ENCODE measurements at places on chromosomes 4 and X. TPM values are rescaled to one million over a fixed set of nuclear protein-coding genes. Genes with fewer than 3 reads are reported as not detected.

DNA sequence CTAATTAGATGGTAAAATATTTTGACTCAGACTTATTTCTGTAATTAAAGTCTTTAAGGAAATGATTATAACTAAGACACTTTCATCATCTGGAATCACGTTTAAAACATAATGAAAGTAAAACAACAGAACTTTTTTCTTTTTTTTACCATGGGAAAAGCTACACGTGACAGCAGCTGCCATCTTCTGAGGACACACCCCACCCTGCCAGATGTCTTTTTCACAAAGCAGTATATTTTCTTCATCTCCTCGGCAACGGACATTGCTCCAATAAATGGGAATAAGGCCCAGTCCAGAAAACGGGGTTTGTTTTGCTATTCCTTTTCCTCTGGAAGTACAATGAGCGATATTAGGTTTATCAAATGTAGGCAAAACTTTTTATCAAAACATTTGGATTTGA lies 17.5 kb downstream of the PRSS12 start:
- no peak for DNase-seq

GRCh38 chr4:118281611-118282442 lies 71.0 kb downstream of the PRSS12 start:
- DNase-seq: no peak

Gene ADGRG4
- total RNA-seq: not detected

Gene SPACA5
- not detected for total RNA-seq

Gene EVC2
- 1.4 TPM for total RNA-seq

DNA sequence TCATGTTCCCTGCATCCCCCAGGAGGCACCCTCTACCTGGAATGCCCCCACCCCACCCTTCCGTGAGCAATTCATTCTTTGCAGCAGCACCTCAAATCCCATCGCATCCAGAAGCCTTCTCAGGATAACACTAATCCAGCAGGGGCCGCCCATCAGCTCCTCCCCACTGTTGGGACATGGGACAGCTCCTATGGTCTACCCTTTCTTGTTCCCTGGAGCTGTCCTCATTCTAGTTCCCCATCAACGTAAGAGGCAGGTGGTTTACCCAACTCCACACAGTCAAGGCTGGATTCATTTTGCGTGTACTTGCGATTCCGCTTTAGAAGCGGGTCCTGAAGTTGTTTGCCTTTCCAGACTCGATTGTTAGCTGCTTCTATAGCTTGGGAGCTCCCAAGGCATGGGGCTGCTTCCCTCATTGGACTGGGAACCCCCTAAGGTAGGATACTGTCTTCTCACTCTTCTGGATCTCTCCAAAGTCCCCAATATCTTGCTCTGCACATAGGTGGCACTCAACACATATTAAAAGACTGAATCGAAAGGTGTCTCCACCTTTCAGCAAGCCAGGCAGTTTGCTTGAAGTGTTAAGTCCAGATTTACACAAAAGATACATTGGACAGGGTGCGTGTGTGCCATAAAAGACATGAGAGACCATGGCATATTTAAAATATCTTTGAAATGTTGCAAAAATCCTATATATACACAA lies 942 bp upstream of the APLN start:
- DNase-seq: no peak

Gene HSPA4L
- total RNA-seq: 16.1 TPM

Gene SAGE1
- not detected for total RNA-seq

DNA sequence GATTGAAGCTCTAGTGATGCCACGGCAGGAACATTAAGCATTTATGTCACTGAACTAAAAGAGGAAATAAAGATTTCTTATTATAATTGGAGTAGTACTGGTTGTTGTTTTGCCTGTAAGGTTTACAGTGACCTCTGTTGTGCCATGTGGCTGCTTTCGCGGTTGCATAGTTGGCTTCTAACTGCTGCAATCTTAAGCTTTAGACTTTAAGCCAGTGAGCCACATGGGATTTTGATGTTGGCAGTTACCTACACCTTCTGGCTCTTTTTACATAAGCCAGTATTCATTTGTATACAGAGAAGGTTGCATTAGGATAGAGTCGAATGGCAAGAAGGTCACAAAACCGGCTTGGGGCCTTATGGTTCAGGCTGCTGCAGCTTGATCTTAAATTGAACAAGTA lies 1311.6 kb downstream of the RAPGEF2 start:
- DNase-seq: no peak

Gene AFAP1
- 6.8 TPM for total RNA-seq

GRCh38 chrX:84340968-84341367 lies 153.0 kb upstream of the RPS6KA6 start:
- no peak for DNase-seq

Gene NLGN4X
- total RNA-seq: 4.5 TPM

DNA sequence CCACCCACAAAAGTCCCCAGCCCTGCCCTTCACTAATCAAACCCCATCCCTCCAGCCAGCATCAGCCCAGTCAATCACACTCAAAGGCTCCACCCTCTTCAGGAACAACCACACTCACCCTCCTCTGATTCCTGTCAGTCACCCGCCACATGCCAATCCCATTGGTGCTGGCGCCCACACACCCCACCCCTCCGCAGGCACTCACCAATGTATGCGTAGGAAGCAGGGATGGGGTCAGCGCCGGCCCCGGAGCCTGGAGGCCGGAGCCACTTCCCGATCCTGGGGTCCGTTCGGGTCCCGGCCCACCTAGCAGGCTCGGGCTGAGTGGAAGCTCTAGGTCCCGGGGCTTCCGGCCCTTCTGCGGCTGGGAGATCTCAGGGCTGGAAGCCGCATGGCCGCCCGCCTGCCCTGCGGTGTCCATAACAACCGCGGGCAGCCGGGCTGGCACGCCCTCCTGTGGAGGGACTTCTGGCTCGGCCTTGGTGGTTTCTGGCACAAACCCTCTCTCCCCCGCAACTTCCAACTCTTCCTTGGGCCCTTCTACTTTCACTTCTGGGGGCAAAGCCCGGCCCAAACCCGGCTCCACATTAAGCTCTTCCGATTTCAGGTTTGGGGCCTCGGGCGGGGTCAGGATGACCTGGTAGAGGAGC lies 7.9 kb upstream of the CFP start:
- peak; percentile 25 for DNase-seq

Gene CSAG2
- total RNA-seq: not detected

- DNase-seq: no peak
Measured at GRCh38 chrX:97517763-97518162, 634.1 kb downstream of the RPA4 start.

- DNase-seq: no peak
Measured at GRCh38 chrX:17788439-17788838, 51.1 kb downstream of the SCML1 start.

Gene KIF4A
- total RNA-seq: 0.25 TPM

GRCh38 chrX:25300994-25301393 lies 285.2 kb upstream of the ARX start:
- DNase-seq: no peak

GRCh38 chrX:118115953-118116712 lies 477 bp downstream of the KLHL13 start:
- DNase-seq: peak; percentile 17

GRCh38 chr4:33561259-33561658 lies 2683.1 kb downstream of the ARAP2 start:
- no peak for DNase-seq

DNA sequence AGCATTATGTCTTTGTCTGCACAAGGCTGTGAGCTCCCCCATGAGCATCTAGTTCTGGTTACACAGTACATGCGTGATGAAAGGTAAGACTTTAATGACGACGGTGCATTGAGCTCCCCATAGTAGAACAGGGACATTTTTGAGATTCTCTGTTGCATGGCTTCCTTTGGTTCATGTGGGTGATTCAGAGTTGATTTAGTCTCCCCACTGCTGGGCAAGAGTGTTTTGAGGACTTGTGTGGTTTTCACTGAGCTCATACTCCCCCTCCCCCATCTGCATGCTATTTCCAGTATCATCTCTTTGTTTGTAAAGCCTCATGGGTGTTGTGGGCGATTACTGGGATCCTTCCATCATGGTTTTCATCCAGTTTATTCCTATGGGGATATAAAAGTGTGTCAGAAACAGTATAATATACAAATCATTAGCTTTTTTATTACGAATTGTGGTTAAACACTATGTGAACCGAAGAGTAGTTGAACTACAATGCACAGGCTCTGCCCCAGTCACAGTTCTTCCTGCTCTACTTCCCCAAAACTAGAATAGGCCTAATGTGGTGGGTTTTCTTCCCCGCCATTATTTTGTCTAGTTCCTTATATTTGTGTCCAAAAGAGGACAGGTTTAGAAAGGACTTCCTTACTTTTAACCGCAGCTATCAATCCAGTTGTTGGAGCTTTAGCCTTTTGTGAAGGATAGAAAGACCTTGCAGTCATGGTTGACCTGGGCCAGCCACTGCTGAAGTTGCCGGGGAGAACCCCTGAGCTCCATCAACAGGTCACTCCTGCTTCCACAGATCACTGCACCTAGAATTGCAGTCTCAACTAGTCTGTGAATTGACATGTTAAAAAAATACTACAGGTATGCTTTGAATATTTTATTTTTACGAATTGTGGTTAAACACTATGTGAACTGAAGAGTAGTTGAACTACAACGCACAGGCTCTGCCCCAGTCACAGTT lies 30.4 kb downstream of the KIT start:
- DNase-seq: no peak

DNA sequence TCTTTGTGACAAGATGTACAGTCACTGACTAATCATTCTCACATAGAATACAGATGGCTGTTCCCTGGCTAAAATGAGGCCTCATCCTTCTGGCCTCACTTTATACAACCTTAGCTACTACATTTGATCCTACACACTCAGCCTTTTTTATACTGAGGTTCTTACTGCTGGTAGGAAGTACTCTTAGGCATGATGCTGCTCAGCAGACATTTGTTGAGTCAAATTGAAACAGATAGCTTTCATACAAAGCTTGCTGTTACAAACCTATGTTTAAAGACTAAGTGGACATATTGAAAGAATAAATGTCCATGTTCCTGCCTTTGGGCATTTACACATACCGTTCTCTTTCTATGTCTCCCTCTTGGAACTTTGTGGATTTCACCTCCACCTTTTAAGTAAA lies 154.9 kb downstream of the NPFFR2 start:
- DNase-seq: no peak

DNA sequence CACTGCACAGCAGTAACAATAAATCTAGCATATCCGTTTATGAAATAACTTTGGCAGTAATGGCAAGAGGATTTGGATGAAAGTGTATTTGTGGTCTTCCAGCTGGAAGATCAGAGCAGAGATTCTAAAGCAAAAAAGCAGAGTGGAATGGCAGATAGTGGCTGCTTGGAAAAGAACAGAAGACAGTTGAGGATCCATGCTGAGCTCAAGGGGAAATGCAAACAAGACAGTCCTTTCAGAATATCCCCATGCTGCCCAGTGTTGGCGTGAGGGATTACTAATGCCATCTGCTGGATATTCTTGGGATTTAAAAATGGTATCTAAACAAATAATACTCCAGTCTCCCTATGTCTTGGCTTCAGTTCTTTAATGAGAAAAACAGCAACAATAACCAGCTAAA lies 629.1 kb upstream of the ATOH1 start:
- DNase-seq: no peak

GRCh38 chr4:41832961-41833360 lies 84.4 kb upstream of the PHOX2B start:
- DNase-seq: no peak

DNA sequence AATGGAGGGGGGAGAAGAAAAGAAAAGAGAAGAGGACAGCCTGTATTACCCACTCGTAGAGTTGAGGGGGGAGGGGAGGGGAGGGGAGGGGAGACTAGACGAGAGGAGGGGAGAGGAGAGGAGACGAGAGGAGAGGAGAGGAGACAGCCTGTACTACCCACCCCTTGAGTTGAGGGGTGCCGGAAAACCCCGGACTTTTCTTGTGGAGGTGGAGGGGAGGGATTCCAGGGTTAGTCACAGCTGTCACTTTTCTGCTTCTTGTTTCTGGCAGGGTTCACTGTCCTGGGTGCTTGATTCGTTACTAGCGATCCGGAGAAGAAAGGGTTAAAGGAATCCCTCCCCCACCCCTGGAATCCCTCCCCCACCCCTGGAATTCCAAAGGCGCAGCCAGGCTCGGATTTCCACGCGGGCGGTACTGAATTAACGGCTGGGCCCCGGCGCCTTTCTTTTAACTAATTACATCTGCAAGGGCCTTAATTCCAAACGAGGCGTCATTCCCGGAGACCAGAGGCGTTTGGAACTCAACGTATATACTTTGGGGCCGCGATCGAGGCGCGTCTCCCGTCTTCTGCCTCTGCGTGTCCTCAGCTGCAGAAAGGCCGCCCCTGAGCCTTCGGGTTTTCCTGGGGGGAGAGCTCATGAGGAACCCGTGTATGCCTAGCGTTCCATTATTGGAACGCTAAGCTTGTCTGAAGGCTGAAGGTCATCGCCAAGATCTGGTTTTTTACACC lies 20.1 kb upstream of the CSF2RA start:
- no peak for DNase-seq

GRCh38 chr4:170988446-170988845 lies 824.8 kb upstream of the GALNTL6 start:
- DNase-seq: no peak

Gene ZMAT1
- total RNA-seq: 5.6 TPM

Gene SLITRK2
- 0.30 TPM for total RNA-seq

DNA sequence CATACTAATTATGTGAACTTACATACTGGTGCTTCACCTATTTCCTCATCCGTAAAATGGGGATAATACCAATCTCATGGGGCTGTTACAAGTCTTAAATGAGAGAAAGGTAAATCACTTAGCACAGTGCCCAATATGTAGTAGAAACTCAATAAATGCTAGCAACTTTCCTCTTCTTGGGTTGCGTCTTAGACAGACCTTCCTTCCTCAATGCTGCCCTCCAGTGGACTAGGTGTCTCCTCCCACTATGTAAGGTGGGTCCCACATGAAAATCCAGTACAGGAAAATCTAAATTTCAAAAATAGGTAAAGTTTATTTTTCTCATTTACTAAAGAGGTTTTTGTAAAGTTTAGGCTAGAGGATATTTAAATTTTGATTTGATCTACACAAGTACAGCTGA lies 20.6 kb downstream of the ZDHHC9 start:
- no peak for DNase-seq

DNA sequence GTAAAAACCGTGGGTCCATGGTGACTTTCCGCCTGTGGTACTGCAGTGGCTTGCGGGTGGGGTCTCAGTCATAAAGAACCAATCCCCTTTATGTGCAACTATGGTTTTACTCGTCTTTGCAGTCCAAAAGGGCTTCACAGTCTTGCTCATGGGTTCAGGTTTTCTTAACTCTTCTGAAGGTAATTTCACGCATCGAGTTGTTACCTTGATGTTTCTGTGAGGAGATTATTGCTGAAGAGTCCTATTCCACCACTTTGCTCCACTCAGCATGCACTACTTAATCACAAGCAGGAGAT lies 41.5 kb downstream of the F8 start:
- DNase-seq: no peak

DNA sequence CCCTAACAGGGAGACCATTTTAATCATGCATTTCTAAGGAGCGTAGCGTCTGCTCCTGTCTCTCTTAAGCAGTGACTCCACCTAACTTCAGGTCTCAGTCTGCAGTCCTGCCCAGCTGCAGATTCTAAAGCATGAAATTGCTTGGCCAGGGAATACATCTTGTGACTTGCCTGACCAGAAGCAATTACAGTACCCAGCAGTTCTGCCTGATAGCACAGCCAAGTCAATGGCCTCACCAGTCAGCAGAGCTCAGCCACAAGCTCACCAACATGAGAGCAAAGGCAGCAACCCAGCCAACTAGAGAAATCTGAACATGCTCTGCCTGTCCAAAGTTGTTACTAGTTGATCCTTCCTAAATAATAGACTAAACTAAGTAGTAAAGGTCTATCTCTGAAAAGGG lies 2011.9 kb upstream of the PCDH10 start:
- DNase-seq: no peak

Measured in left ventricle myocardium inferior (tissue), 1 donor.